Memory B cell (primary cell): ENCODE measurements at places on chromosomes 4 and X.

DNA sequence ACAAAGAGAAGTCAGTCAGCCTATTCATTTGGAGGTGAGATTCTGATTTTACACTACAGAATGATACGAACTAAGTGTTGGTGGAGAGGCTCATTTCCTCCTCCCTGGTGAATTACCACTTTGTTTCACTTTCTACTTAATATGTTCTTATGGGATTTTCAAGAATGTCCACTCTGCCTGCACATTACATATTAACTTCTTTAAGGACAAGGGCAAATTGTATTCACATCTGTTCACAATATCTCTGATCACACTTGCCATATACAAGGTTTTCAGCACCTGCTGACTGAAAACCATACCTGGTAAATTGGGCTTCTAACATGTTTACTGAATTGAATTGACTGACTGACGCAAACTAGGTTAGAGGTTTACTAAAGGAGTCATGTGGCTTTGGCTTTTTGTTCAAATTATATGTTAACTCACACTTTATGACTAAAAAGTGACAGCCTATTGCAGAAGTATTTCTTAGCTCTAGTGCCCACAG is 188.4 kb upstream of the MBNL3 start:
- peaks cover 1% of the 10 kb centered on the region for H3K27me3 ChIP-seq
- no peaks in the 10 kb centered on the region for H3K4me1 ChIP-seq
- DNase-seq: no peak
- H3K36me3 ChIP-seq: no peaks in the 10 kb centered on the region

GRCh38 chrX:148457279-148457678 is 43.1 kb upstream of the AFF2 start:
- H3K4me3 ChIP-seq: no peak overlapping the region
- H3K4me1 ChIP-seq: peaks cover 12% of the 10 kb centered on the region
- no peaks in the 10 kb centered on the region for H3K36me3 ChIP-seq
- no peak overlapping the region for H3K27ac ChIP-seq
- DNase-seq: no peak

DNA sequence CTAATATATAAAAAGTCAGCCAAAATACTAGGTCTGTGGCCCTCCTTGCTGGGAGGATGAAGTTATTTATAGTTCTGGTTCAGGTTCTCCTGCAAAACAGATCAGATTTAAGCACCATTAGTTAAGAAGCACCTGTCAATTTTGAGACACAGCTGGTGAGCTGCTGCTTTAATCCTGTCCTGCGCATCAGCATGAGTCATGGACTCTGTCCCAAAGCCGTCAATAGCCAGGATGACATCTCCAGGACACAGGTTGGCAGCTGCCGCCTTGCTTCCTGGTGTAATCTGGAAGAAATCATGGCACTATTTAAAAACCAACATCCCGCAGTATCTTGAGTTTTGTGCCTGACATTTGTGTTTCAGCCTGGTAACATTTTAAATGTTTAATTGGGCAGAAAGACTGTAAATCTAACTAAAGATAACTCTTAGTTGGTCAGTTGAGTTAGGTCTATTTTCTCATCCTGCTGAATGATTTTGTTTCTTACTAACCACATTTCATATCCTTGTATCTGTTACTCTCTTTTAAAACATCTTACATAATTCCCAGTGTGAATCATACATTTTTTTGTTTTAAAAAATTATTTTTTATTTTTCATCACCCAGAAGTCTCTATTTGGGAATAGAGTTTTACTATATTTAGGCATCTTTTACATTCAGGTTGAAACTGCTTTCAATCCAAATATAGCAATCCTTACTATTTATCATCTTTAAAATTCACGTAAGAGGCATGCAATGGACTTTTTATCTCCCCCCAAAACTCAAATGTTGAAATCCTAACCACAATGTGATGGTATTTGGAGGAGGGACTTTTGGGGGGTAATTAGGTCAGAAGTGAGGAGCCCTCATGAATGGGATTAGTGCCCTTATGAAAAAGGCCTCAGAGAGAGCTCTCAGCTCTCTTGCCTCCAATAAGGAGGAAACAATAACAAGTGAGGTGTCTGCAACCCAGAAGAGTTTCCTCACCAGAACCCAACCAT is 10.1 kb downstream of the PDLIM3 start:
- peaks cover 4% of the 10 kb centered on the region for H3K36me3 ChIP-seq
- H3K27ac ChIP-seq: no peak overlapping the region
- peaks cover 16% of the 10 kb centered on the region for H3K27me3 ChIP-seq

- H3K27ac ChIP-seq: no peak overlapping the region
- no peak overlapping the region for H3K4me3 ChIP-seq
- no peaks in the 10 kb centered on the region for H3K36me3 ChIP-seq
- H3K27me3 ChIP-seq: peaks cover 3% of the 10 kb centered on the region
Measured at GRCh38 chrX:49858341-49858740, 20.9 kb upstream of the USP27X start.

DNA sequence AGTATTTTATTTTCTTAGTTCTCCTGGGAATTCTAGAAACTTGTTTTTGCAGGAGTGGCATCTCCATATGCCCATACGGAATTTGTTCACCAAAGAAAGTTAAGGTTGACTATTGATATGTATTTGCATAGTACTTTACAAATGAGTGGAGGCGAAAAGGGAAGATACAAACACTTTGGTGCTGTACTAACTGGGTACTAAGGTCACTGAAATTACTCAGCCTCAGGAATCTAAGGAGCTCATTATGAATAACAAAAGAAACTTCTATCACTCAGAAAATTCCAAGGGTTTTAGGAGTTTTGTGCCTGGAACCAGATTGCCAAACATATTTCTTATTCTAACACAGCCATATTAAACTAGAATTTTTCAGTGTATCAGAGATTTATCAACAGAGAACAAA is 27.4 kb upstream of the TMPRSS11B start:
- peaks cover 2% of the 10 kb centered on the region for H3K27me3 ChIP-seq
- no peak for DNase-seq
- peaks cover 2% of the 10 kb centered on the region for H3K36me3 ChIP-seq
- peaks cover 11% of the 10 kb centered on the region for H3K4me1 ChIP-seq
- no peak overlapping the region for H3K4me3 ChIP-seq

DNA sequence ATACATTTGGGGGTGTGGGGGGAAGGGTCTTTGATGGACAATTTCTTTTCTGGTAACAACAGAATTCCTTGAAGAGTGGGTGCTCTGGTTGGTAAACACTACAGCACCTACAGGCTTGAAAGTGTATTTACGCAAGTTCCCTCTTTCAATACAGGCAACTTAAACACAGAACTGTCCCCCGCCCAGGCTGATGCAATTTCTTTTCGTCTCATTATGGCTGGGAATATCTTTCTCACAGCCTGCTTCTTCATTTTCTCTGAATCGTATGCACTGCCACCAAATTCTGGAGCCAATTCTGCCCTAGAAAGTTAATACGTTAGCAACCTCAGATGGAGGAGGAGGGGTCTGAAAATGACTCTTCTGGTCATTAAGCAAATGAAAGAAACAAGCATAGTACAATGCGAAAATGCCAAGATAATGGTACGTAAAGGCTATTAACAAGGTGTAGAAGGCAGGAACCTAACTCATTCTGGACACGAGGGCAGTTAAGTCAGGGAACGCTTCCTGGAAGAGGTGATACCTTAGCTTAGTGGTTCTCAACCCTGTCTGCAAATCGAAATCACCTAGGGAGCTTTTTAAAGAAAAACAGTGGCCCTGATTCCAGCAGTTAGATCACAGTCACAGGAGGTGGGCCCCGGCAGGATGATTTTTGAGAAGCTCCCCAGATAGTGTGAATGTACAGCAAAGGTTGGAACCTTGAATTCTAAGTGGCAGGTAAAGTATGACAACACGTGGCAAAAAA is 1.0 kb downstream of the AGA start:
- peaks cover 17% of the 10 kb centered on the region for H3K4me1 ChIP-seq
- no peaks in the 10 kb centered on the region for H3K27me3 ChIP-seq
- peaks cover 10% of the 10 kb centered on the region for H3K36me3 ChIP-seq
- peak overlapping the region; percentile 90 for H3K27ac ChIP-seq

- H3K27ac ChIP-seq: no peak overlapping the region
- peak; percentile 8 for DNase-seq
- H3K36me3 ChIP-seq: no peaks in the 10 kb centered on the region
- peak overlapping the region; percentile 84 for H3K4me3 ChIP-seq
- H3K4me1 ChIP-seq: peaks cover 7% of the 10 kb centered on the region
Measured at GRCh38 chrX:118115953-118116712, 477 bp downstream of the KLHL13 start.

- no peak overlapping the region for H3K27ac ChIP-seq
- no peaks in the 10 kb centered on the region for H3K4me1 ChIP-seq
- no peak for DNase-seq
- H3K36me3 ChIP-seq: no peaks in the 10 kb centered on the region
- H3K27me3 ChIP-seq: no peaks in the 10 kb centered on the region
Measured at GRCh38 chr4:132998585-132999230, 150.4 kb upstream of the PCDH10 start.

- no peaks in the 10 kb centered on the region for H3K27me3 ChIP-seq
- H3K4me3 ChIP-seq: no peak overlapping the region
- no peaks in the 10 kb centered on the region for H3K36me3 ChIP-seq
Measured at GRCh38 chr4:80171656-80172055, 25.6 kb upstream of the PRDM8 start.

GRCh38 chr4:40461879-40462278 is 126.7 kb downstream of the CHRNA9 start:
- no peak overlapping the region for H3K4me3 ChIP-seq
- H3K27ac ChIP-seq: peak overlapping the region; percentile 49
- no peak for DNase-seq
- peaks cover 6% of the 10 kb centered on the region for H3K4me1 ChIP-seq
- no peaks in the 10 kb centered on the region for H3K27me3 ChIP-seq

- H3K4me1 ChIP-seq: no peaks in the 10 kb centered on the region
- H3K27ac ChIP-seq: no peak within 1 kb of the TSS
- no peaks in the 10 kb centered on the region for H3K27me3 ChIP-seq
- H3K4me3 ChIP-seq: no peak within 1 kb of the TSS
Measured at GRCh38 chr4:69995526-69996016, at the start of gene STATH. TSS of gene STATH (plus strand) at chr4:69995966. CDS start at chr4:69998438, 2,472 bp downstream.

DNA sequence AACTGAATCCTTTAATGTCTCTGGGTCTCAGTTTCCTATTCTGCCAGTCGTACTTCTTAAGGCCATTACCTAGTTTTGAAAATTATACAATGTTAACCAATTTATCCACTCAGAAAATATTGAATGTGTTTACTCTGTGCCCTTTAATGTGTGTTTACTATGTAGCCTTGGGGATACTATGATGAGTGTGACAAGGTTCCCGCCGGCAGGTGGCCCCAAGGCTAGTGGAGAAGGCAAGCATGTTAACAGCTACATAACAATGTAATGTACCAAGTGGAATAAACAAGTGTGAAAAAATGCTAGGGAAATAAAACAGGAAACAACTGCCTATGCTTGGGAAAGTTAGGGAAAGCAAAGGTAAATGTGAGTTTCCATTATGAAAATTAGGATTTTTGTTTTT is 187.3 kb upstream of the MBNL3 start:
- H3K4me3 ChIP-seq: no peak overlapping the region
- H3K36me3 ChIP-seq: no peaks in the 10 kb centered on the region
- peaks cover 1% of the 10 kb centered on the region for H3K27me3 ChIP-seq
- no peak overlapping the region for H3K27ac ChIP-seq

- peaks cover 3% of the 10 kb centered on the region for H3K27me3 ChIP-seq
- H3K4me1 ChIP-seq: no peaks in the 10 kb centered on the region
- no peak overlapping the region for H3K27ac ChIP-seq
Measured at GRCh38 chr4:41514169-41514568, 23.8 kb upstream of the LIMCH1 start.

GRCh38 chrX:119118780-119119395 is 8.7 kb downstream of the KIAA1210 start:
- no peak overlapping the region for H3K27ac ChIP-seq
- peaks cover 2% of the 10 kb centered on the region for H3K27me3 ChIP-seq
- H3K4me1 ChIP-seq: no peaks in the 10 kb centered on the region
- peak; percentile 44 for DNase-seq

DNA sequence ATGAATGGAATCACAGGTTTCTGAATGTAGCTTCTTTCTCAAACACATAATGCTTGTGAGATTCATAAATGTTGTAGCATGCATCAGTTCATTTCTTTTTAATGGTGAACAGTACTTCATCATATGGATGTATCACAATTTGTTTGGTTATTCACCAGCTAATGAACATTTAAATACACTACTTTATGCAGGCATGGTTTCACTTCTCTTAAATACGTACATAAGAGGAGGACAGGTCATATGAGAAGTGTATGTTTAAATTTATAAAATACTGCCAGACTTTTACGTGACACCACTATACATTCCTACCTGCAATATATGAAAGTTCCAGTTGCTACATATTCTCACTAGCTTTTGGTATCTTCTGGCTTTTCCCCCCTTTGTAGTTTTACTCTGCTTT is 65.4 kb downstream of the ANKRD17 start:
- no peaks in the 10 kb centered on the region for H3K27me3 ChIP-seq
- H3K4me1 ChIP-seq: peaks cover 16% of the 10 kb centered on the region
- DNase-seq: no peak
- peak overlapping the region; percentile 71 for H3K27ac ChIP-seq
- H3K4me3 ChIP-seq: peak overlapping the region; percentile 21

GRCh38 chrX:19673375-19674040 is 158.2 kb upstream of the MAP3K15 start:
- H3K4me3 ChIP-seq: no peak overlapping the region
- peaks cover 22% of the 10 kb centered on the region for H3K4me1 ChIP-seq
- H3K36me3 ChIP-seq: peaks cover 25% of the 10 kb centered on the region
- peak overlapping the region; percentile 26 for H3K27ac ChIP-seq
- H3K27me3 ChIP-seq: no peaks in the 10 kb centered on the region

DNA sequence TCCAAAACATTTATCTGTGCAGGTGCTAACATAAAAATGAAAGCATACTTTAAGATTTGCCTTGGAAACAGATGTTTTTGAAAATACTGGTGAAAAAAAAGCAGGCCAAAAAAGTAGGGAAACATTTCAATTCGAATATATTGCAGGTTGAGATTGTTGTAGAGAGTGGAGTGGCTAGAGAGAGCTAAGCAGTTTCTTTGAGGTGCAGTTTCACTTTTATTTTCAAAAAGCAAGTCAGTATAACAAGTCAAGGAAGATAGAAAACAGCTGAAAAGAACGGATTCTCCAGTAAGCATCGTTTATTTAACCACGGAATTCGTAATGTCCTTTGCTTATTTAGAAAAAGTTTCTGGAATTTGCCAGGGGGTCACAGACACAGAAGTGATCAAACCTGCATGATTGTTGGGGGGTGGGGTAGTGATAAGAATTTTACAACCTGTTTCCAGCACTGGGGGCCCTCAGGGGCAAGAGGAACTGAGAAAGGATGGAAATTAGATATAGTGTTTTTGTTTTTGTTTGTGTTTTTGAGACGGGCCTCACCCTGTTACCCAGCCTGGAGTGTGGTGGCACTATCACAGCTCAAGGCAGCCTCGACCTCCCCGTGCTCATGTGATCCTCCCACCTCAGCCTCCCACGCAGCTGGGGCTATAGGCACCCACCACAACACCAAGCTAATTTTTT is 175.0 kb downstream of the TENM3 start:
- H3K4me1 ChIP-seq: no peaks in the 10 kb centered on the region
- no peak overlapping the region for H3K27ac ChIP-seq
- no peaks in the 10 kb centered on the region for H3K27me3 ChIP-seq
- H3K4me3 ChIP-seq: no peak overlapping the region
- no peaks in the 10 kb centered on the region for H3K36me3 ChIP-seq

GRCh38 chrX:39440799-39441284 is 639.6 kb downstream of the MID1IP1 start:
- no peak for DNase-seq
- peaks cover 4% of the 10 kb centered on the region for H3K36me3 ChIP-seq
- H3K27ac ChIP-seq: no peak overlapping the region
- peaks cover 20% of the 10 kb centered on the region for H3K4me1 ChIP-seq
- peaks cover 2% of the 10 kb centered on the region for H3K27me3 ChIP-seq
